Mammary microvascular endothelial cell (primary cell): ENCODE measurements at places on chromosomes 4 and X. TPM values are rescaled to one million over a fixed set of nuclear protein-coding genes. Genes with fewer than 3 reads are reported as not detected.

Gene DOK7
- total RNA-seq: not detected in 2 replicates

Gene ARMCX4
- total RNA-seq: 3.4 and 4.5 TPM in 2 replicates

Gene CFAP299
- not detected in 2 replicates for total RNA-seq

Gene MAGED4
- 2.1 and 3.7 TPM in 2 replicates for total RNA-seq
